ENCODE measurements at places on chromosomes 5 and 9.

- no peak for DNase-seq
These were observed 51.1 kb upstream of the ORM1 start for GRCh38 chr9:114271556-114272510.

GRCh38 chr5:43110606-43111170 lies 10.0 kb upstream of the ZNF131 start:
- DNase-seq: no peak

DNA sequence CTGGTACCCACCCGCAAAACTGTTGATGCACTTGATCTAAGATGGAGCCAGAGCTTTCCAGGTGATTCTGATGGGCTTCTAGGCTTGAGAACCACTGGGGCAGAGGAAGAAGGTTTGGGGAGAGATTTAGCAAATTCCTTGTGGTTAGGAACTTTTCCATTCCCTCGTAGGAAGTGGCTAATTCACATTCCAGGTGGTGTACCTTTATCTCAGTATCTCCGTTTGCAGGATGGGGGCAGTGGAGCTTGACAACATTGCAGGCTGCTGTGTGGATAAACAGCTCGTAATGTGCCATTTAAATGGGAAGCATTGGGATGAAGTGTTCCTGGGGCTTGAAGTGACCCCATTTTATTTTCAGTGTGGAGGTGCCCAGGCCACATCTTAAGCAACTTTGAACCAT lies 172.9 kb upstream of the IL12B start:
- no peak for DNase-seq

DNA sequence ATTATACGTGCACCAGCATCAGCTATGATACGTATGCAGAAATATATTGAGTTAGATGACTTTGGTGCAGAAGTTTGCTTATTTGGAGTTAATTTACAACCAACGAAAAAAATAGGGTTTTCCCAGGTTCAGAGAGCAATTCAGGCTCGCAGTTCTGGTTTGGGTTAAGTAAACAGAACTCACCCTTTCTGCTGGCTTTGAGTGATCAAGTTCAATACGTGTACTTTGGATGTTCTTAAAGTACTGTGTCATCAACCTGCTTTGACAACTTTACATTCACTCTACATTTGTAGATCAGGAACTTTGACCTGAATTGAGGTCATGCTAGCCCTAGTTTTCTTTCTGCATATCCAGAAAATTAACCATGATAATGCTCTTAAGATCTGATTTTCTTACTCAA lies 40.7 kb downstream of the ACOT12 start:
- no peak for DNase-seq

DNA sequence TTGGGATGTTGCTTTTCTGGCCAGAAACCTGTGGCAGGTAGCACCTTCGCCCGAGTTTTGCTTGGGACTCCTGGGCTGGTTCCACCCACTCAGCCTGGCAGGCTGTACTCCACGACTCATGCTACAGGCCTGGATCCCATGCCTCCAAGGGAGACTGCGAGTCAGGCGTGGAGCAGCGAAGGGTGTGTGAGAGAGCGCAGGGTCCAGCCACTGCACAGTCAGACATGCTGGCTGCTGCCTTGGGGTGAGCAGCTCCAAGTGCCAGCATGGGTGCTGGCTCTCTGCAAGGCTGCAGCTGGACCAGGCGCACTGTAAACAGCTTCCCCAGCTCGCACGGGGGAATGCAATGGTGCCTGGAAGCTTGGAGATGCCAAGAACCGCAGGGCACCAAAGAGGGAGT lies 249.6 kb upstream of the EDIL3 start:
- no peak for DNase-seq

DNA sequence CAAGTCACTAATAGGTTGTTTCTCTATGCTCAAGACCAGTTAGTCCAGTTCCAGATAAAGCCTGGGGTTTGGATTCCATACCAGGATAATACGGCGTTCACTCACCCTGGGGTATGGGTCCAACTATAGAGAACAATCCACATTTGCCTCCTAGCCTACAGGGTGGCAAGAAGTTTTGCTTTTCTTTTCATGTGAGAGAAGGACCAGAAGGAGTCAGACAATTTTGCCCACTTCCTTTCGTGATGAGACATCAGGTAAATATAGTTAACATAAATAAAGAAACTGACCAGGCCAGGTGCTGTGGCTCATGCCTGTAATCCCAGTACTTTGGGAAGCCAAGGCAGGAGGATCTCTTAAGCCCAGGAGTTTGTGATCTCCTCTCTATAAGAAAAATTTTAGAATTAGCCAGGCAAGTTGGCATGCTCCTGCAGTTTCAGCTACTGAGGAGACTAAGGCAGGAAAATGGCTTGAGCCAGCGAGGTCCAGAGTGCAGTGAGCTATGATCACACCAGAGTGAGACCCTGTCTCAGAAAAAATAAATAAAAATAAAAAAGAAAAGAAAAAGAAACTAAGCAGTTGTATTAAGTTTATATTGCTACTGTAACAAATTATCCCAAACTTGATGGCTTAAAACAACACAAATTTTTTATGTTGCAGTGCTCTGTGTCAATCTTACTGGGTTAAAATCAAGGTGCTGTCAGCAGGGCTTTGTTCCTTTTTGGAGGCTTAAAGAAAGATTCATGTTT lies 7.5 kb upstream of the REEP5 start:
- no peak for DNase-seq

DNA sequence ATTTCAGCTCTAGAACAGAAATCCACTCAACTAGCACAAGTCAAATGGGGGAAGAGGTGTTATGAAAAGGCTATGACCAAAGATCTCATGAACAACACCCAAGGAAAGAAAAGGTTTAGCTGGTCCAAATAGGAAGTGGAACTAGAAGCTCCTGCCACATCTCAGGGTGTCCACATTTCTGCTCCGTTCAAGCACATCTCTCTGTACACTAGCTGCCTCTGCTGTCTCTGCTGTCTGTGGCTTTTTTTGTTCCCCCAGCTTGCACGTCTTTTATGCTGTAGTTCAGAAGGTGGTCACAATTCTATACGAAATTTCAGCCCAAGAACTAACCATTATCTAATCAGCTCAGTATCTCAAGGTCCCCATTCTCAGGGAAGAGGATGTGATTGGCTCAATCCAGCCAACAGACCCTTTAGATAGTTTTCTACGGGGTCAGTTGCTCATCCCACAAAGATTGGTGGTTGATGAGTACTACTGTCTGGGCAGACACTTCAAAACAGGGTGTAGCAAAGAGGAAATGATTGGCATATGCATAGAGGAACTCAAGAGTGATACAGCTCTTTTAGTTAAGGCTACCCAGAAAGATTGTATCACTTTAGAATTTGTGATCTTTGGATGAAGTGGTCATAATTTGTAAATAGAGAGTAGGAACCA lies 44.0 kb downstream of the FANCC start:
- no peak for DNase-seq

- no peak for DNase-seq
These were observed 9.1 kb downstream of the SPATA31E1 start for GRCh38 chr9:87891754-87892153.
